ENCODE measurements at places on chromosomes 2 and 18. TPM values are rescaled to one million over a fixed set of nuclear protein-coding genes. Genes with fewer than 3 reads are reported as not detected.

The GKN2 gene
- not detected for total RNA-seq

The VPS54 gene
- total RNA-seq: 13.1 TPM

The IL1R1 gene
- 108 TPM for total RNA-seq

The MC5R gene
- not detected for total RNA-seq

The SALL3 gene
- total RNA-seq: not detected

The PPP1R1C gene
- 0.47 TPM for total RNA-seq

The REG3G gene
- not detected for total RNA-seq

The RASGRP3 gene
- total RNA-seq: 0.63 TPM

The OLA1 gene
- total RNA-seq: 86.7 TPM

The CNRIP1 gene
- total RNA-seq: 17.2 TPM

The RNF138 gene
- 30.2 TPM for total RNA-seq

The NAB1 gene
- 49.8 TPM for total RNA-seq

The NPAS2 gene
- 2.7 TPM for total RNA-seq

The MOGAT1 gene
- total RNA-seq: not detected

All from bronchial smooth muscle cell (primary cell).